ENCODE measurements at places on chromosomes 7 and 10.
A peak's percentile ranks its signal among the peaks of the same experiment; 100 is the strongest.

GRCh38 chr10:33716501-33717267, 382.2 kb upstream of the NRP1 start:
- no peak for DNase-seq

DNA sequence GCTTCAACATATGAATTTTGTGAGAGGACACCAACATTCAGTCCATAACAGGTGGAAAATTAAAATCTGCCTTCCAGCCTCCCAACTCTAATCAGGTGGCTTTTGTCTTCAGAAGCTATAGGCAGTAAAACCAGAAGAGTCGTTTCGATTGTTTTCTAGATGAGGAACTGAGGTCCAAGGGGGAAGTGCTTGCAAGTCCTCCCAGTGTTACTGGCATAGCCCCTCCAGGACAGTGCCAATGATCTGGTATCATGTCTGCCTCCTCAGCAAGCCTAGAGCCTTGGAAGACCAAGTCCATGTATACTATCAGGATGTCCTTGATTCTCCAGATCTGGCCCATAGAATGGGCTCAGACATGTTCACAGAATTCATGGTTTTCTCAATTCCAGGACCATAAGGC, 16.9 kb downstream of the CYP26A1 start:
- DNase-seq: no peak

DNA sequence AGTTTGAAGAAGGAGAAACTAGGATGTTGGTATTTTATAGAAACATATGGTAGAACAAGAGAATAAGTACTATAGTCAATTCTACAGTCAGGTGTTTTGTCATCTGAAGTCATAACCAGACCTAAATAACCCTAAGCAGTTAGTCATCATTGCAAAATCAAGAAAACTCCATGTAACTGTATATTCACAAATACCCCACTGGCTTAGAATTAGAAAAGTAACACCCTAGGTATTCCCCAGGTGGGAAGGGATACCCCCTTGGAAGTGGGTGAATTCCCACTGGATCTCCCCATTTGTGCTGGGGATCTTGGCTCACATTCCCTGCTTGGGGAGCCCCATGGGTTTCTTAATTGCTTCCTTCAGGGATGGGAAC, 45.9 kb upstream of the ITGB8 start:
- no peak for DNase-seq

- no peak for DNase-seq
These were observed 177.1 kb upstream of the CSTF2T start for GRCh38 chr10:51876503-51876902.

DNA sequence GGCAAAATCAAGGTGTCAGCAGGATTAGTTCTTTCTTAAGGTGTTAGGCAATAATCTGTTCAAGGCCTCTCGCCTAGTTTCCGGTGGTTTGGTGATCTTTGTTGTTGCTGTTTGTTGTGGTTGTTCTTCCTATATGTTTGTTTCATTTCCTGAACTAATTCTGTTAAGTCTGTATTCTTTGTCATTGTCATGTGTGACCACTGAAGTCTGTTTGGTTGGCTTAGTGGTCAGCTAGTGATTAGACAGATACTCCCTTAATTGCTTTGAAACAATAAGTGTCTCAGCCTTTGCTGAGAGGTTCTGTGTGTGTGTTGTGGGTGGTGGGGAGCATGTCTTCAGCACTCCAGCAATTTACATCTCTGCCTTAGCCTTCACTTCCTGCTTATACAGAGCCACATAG, 46.0 kb downstream of the ABCC2 start:
- DNase-seq: no peak

- no peak for DNase-seq
These were observed 32.8 kb upstream of the SORCS3 start for GRCh38 chr10:104608091-104608828.

DNA sequence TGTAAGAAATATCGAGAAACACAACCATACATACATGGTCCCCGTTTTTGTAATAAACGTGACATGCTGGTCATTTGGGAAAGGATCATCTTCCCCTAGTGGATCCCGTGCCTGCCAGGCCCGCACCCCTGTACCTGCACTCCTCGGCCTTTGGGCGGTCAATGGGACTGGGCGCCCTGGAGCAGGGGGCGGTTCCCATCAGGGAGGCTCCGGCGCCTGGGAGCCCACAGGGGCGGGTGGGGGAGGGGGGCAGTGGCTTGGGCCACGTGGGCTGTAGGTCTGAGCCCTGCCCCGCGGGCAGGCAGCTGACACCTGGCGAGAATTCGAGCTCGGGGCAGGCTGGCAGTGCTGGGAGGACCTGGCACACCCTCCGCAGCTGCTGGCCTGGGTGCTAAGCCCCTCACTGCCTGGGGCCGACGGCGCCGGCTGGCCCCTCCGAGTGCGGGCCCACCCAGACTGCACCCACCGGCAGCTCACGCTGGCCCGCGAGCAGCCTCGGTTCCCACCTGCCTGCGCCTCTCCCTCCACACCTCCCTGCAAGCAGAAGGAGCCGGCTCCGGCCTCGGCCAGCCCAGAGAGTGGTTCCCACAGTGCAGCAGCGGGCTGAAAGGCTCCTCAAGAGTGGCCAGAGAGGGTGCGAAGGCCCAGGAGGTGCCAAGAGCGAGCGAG, 361.6 kb upstream of the GRM3 start:
- peak; percentile 4 for DNase-seq

Measured in hepatocyte (in vitro differentiated cells).